ENCODE measurements at places on chromosomes 13 and 19. TPM values are rescaled to one million over a fixed set of nuclear protein-coding genes. Genes with fewer than 3 reads are reported as not detected.

- H3K27ac ChIP-seq: peak overlapping the region; percentile 83
- H3K4me1 ChIP-seq: no peaks in the 10 kb centered on the region
- DNase-seq: no peak
- peak overlapping the region; percentile 92 for H3K4me3 ChIP-seq
- peaks cover 2% of the 10 kb centered on the region for H3K36me3 ChIP-seq
- H3K27me3 ChIP-seq: no peaks in the 10 kb centered on the region
These were observed 667 bp upstream of the ZNF790 start for GRCh38 chr19:36838784-36839324.

DNA sequence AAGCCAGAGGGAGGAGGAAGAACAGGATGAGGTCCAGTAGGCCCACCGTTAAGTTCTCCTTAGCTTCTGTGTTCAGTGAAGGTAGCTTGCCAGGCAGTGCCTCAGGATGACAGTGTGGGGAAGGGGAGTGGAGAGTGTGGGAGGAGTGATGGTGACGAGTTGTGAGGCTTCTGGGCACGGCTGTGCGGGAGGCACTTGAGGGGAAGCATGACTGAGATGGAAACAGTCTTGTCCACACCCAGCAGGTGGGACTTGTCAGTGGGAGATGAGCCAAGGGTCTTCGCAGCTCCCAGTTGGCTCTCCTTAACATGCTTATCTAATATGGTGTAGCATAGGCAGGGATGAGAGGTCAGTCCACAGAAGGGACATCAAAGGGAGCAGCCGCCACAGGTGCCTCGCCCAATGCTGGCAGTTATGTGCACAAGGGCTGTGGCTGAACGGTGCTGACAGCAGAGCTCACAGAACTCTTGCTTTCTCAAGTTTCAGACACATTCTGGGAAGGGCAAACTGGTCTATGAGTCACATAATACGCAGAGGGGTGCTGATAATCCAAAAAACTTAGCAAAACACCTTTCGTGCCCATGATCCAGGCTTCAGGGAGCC is 47.5 kb downstream of the OXGR1 start:
- no peaks in the 10 kb centered on the region for H3K4me1 ChIP-seq
- no peak overlapping the region for H3K4me3 ChIP-seq
- DNase-seq: no peak
- H3K36me3 ChIP-seq: no peaks in the 10 kb centered on the region
- no peaks in the 10 kb centered on the region for H3K27me3 ChIP-seq

- no peaks in the 10 kb centered on the region for H3K27me3 ChIP-seq
- no peak overlapping the region for H3K4me3 ChIP-seq
- H3K36me3 ChIP-seq: no peaks in the 10 kb centered on the region
- no peaks in the 10 kb centered on the region for H3K4me1 ChIP-seq
- no peak for DNase-seq
- H3K27ac ChIP-seq: no peak overlapping the region
These were observed 498.2 kb downstream of the IRS2 start for GRCh38 chr13:109288151-109288709.

- peaks cover 14% of the 10 kb centered on the region for H3K4me1 ChIP-seq
- no peak overlapping the region for H3K4me3 ChIP-seq
- H3K27me3 ChIP-seq: no peaks in the 10 kb centered on the region
- no peak overlapping the region for H3K27ac ChIP-seq
- no peak for DNase-seq
These were observed 1.4 kb upstream of the QTRT1 start for GRCh38 chr19:10699650-10700335.

DNA sequence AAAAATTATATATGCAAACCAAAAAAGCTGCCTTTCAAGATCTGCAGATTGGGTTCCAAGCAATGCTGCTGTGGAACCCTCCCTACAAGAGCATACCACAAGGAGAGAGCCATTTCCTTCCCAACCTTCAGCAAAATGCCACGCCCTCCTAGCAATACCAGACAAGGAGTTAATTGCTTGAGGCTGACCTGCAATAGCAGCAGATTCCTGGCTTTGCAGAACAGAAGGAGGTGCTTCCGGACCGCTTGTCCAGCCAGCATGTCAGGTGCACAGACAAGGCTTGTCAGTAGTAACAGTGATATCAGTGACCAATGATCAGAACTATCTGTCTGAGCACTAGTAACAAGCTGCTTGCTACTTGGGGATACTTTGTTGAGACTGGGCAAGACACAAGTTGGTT is 301.6 kb downstream of the FGF14 start:
- no peak overlapping the region for H3K27ac ChIP-seq
- H3K27me3 ChIP-seq: no peaks in the 10 kb centered on the region
- no peaks in the 10 kb centered on the region for H3K4me1 ChIP-seq
- H3K36me3 ChIP-seq: no peaks in the 10 kb centered on the region
- DNase-seq: no peak

- H3K36me3 ChIP-seq: no peaks in the 10 kb centered on the region
- DNase-seq: no peak
- no peaks in the 10 kb centered on the region for H3K27me3 ChIP-seq
- H3K4me3 ChIP-seq: no peak overlapping the region
- no peak overlapping the region for H3K27ac ChIP-seq
These were observed 88.0 kb downstream of the TBC1D4 start for GRCh38 chr13:75393839-75394520.

GRCh38 chr13:41490371-41491015 is 33.1 kb downstream of the RGCC start:
- DNase-seq: no peak
- H3K36me3 ChIP-seq: no peaks in the 10 kb centered on the region
- H3K27me3 ChIP-seq: no peaks in the 10 kb centered on the region
- no peak overlapping the region for H3K27ac ChIP-seq
- peaks cover 39% of the 10 kb centered on the region for H3K4me1 ChIP-seq
- no peak overlapping the region for H3K4me3 ChIP-seq

TMPRSS9 gene
- total RNA-seq: 0.42 TPM

C5AR2 gene
- total RNA-seq: 25.7 TPM

CKM gene
- 3.0 TPM for total RNA-seq

ACP5 gene
- total RNA-seq: 14.6 TPM

ATP7B gene
- total RNA-seq: 6.8 TPM

SMIM44 gene
- not detected for total RNA-seq

CGB1 gene
- not detected for total RNA-seq

ZFP14 gene
- 4.1 TPM for total RNA-seq

Measured in thoracic aorta (tissue), 2 donors.